ENCODE measurements at places on chromosomes 4 and X.
A peak's percentile ranks its signal among the peaks of the same experiment; 100 is the strongest.

DNA sequence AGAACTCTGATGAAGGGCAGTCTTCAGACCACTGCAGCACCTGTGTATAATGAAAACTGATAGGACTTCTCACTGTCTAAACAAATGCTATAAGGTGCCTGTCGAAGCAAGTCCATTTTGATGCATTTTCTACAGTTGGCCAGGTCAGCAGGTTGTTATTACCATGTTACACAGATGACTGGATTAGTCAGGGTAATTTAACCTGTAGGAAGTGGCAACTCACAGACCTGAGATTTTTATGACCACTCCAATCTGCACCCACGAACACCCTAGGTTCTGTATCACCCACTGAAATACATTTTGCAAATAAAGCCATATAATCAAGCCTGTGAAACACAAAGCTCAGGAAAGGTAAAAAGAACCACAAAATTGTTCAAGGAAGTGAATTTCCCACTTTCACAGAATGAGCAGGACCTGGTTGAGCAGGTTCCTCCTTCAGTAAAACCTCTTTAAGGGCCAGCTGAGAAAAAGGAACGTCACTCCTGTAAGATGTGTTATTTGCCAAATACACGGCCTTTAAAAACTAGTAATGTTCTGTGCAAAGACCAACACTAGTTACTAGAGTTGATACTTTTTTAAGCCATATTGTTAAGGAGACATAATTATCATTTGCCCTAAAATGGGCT, 12.7 kb downstream of the MAML3 start:
- no peak for DNase-seq

- no peak for DNase-seq
Measured at GRCh38 chr4:101155945-101156344, 191.4 kb downstream of the PPP3CA start.

DNA sequence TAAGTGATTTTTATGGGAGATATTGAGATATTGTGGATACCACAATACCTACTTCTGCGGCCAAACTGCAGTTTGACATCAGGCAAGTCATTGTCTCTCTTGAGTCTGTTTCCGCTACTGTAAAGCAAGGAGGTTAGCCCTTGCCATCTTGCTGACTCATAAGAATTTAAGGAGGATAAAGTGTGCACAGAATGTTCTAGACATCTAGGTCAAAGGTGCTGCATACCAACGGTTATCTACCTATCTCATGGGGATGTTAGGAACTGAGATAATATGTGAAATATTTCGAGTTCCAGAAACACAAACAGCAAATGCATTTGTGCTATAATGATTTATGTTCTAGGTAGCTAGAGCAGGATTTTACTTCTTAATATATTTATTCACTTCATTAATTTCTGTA, 211.5 kb upstream of the NR3C2 start:
- no peak for DNase-seq

- no peak for DNase-seq
Measured at GRCh38 chr4:174934360-174934759, 16.2 kb downstream of the ADAM29 start.

GRCh38 chr4:8201321-8201781, 2.3 kb downstream of the SH3TC1 start:
- peak; percentile 15 for DNase-seq

DNA sequence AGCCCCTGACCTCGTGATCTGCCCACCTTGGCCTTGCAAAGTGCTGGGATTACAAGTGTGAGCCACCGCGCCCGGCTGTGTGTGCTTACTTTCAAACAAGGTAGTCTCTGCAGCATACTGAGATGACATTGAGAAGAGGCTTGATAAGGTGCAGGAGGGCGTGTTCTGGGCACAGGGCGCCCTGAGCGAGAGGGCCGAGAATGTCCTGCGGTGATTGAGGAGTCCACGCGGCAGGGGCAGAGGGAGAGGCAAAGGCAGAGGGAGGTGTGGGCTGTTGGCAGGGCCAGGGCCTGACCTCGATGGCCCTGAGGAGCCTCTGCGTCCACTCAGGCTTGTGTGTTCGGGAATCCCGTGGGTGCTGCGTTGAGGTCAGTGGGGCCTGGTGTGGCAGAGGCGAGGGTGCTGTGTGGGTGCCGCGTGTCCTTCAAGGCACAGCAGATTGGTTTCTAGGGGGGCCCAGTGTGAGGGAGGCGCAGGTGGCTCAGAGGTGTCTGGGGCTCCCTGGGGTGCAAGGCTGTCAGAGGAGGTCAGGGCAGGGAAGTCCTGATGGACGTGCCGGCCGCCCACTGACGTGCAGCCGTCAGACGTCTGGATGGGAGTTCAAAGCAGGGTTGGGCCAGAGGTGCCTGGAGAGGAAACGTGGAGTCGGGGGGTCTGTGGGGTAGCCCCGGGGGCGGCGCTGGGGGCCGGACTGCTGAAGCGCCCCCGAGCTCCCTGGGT, 12.1 kb downstream of the PCGF3 start:
- DNase-seq = no peak

GRCh38 chr4:25925486-25926201, 11.6 kb downstream of the SMIM20 start:
- DNase-seq = no peak

GRCh38 chrX:110665223-110666002, 130.2 kb downstream of the CHRDL1 start:
- no peak for DNase-seq

GRCh38 chr4:146443525-146443924, 78.2 kb downstream of the SLC10A7 start:
- no peak for DNase-seq

- DNase-seq = no peak
Measured at GRCh38 chr4:154559494-154560418, 3.1 kb upstream of the FGB start.

GRCh38 chrX:77925764-77926163, 15.3 kb downstream of the ATP7A start:
- DNase-seq = no peak

GRCh38 chr4:185813133-185813532, 1.1 kb upstream of the SORBS2 start:
- DNase-seq = no peak

GRCh38 chr4:118968005-118968404, 79.4 kb downstream of the SYNPO2 start:
- no peak for DNase-seq

- DNase-seq = no peak
Measured at GRCh38 chr4:113687067-113687718, 74.3 kb downstream of the CAMK2D start.

GRCh38 chr4:109383823-109384222, 49.8 kb upstream of the SEC24B start:
- DNase-seq = no peak

DNA sequence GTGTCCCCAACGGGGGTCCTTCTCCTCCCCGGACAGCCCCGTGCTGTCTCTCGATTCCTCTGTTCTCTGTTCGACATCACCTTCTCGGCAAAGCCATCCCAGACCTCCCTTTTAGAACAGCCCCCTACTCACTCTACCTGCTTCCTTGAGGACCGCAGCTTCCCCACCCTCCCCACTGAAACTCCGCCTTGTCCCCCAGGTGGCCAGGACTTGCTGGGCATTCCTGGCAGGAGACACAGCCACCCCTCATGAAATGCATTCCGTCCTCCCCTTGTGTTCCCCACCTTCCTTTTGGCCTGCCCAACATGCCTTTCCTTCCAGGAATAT, 34.8 kb upstream of the GPR78 start:
- DNase-seq = no peak

GRCh38 chr4:27350161-27350560, 489.5 kb downstream of the STIM2 start:
- DNase-seq = no peak
